ENCODE measurements at places on chromosomes 13 and 19.
A peak's percentile ranks its signal among the peaks of the same experiment; 100 is the strongest.

- peak; percentile 64 for DNase-seq
Observed at GRCh38 chr13:35599384-35599783, 122.9 kb upstream of the MAB21L1 start.

DNA sequence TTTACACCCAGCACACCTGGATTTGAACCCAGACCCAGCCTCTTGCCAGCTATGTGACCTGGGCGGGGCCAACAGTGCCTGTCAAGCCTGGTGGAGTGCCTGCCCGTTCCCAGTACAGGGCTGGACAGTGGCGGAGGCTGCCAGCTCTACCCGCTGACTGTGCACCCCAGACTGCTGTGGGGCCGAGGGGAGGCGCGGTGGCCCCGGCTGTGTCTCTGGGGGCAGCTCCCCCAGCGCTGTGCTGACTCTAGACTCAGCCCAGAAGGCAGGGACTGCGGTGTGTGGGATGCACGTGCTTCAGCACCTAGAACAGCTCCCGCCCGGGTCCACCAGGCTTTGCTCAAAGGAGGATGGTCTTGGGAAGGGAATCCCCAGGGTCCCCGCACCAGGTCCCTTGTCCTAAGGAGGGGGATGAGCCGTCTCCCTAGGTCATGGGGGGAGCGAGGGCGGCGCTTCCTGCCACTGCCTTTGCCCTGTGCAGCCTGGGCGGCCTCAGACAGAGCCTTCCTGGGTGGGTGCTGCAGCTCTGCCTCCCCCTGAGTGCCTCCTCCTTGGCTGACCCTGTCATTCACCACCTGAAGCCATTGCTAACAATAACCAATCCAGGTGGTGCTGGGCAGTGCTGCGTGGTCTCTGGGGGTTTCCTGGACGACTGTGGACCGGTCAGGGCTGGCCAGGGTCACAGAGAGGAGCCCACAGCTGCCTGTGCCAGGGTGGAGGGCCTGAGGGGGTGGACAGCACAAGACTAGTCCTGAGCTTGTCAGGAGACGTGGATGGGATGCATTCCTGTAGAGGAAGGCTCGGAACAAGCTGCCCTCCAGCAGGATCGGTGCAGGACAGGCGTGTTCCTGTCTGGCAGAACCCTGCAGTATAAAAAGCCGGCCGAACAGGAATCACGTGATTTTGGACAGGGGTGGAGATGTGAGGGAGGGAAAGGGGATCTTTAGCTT is 18.6 kb downstream of the TMEM255B start:
- no peak for DNase-seq

GRCh38 chr13:92418818-92419412 is 807.7 kb upstream of the GPC6 start:
- no peak for DNase-seq

DNA sequence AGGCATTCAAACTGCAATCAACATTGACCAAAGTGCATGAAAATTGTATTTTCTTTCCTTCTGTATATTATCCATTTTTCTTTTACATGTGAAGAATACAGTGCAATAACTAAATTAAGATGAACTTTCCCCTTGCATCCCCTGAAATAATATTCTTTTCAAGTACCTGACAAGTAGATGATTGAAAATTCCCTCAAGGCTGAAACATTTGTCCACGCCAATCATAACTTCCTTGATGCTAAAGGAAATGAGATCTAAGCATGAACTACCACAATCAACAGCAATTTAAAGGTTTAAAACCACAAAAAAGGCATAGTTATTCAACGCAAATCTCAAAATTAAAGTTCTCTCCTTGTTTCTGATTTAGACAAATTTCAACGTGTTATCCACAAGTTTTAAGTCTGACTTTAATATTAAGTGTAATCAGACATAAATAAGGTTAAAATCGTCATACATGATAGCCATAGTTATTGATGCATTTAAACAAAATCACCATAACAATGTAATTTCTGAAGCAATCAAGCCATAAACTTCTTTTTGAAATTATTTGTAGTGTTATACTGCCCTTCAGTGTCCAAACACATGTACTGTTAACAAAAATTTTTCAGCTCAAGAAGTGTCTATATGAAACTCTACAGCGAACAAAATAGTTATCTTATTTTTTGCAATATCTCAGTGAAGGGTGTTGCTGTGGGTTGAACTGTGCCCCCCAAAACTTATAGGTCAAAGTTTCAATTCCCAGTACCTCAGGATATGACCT is 169.5 kb downstream of the DCLK1 start:
- DNase-seq: no peak

DNA sequence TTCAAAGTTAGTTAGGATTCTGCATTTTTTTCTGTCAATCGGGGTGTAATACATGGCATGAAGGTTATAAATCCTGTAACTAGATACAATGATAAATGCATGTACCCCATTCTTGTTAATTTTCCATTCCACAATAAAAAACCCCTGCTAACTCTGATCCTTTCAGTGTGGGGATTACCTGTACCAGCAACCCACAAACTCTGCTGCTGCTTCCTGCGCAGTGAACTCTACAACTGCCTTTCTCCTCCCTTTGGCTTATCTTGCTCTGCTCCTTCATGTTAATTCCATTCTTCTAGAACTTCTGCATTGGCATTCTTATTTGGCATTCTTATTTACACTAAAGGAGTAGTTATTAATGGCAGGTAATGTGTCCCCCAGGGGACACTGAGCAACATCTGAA is 273.1 kb downstream of the KLF12 start:
- no peak for DNase-seq

- DNase-seq: no peak
Observed at GRCh38 chr13:79722885-79723445, 242.0 kb downstream of the NDFIP2 start.

DNA sequence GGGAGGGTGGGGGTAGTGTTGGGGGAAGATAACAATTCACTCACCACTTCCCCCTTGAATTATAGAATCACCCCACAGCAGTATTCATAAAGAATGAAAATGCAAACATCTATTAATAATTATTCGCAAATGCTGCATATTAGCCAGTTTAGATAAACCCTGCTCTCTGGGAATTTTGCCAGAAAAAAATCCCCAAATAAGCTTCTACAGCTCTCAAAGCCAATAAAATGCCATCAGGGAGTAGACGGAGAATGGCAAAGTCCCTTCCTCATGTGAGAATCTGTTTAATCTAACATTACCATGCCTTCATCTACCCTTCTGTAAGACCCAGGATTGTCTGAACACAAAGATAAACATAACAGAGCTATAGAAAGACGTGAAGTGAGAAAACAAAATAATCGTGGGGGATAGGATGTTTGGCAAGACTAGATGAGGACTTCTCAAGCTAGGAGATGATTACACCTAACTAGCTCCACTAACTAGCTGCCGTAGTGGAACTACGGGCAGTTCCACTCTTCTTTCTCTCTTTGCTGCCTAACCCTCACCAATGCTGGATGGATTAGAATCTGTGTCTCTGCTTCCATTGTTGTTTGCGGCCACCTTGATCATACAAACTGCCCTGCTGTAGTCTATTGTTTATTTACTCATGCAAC is 32.4 kb upstream of the CACNA1A start:
- no peak for DNase-seq

DNA sequence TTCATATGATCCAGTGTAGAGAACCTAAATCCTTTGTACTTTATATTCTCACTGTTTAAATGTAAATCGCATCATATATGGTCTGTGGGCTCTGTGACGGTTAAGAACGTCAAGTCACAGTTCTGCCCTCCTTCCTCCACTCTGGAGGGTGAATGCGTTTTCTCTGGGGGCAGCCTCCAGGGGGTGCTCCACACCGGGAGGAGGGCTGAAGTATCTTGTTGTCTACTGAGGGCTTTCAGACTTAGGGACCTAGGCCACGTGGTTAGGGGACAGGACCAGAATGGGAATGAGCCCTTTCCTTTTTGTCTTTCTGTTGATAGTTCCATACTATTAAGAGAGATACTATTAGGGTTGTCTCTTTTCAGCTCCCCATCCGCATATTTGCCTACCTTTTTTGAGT is 504.9 kb downstream of the FGF9 start:
- no peak for DNase-seq

- no peak for DNase-seq
Observed at GRCh38 chr19:14114439-14114838, 3.1 kb downstream of the PRKACA start.

DNA sequence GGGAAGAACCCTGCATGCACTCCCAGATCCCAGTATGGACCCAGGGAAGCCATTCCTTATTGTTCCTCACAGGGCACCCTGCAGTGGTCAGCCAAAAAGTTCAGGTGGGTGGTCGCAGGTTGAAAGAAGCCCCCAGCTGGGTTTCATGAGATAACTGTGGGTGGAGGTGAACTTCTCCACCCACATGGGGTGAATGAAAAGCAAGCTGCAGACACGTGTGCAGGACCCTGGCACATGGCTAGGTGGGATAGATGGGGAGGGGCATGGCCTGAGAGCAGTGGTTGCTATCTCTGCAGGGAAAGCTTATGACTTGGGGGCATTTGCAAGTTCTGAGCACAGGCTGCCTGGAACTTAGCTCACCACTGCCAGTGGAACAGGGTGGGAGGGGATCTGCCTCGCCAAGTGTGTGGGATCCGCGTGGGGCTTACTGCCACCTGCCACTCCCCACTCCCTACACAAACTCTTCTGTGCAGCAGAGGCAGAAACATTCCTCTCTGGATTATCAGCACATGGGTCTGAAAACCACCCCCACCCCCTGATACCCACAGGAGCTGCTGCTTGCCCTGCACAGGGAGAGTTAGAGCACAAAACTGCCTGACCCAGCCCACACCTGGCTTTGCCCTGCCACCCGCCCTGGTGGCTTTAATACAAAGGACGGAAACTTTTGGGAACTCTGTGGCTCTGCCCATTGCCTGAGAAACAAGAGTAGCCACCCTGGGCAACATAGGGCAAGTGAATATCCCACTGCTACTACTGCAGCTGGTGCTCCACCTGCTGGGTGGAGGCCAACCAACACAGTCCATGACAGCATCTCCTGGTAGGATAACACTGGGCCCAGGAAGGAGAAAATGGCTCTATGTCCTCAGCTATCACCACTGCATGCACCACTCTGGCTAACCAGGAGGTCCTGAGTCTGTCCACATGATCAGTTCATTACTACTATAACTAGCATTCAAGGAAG is 24.4 kb downstream of the PLA2G4C start:
- DNase-seq: peak; percentile 58

DNA sequence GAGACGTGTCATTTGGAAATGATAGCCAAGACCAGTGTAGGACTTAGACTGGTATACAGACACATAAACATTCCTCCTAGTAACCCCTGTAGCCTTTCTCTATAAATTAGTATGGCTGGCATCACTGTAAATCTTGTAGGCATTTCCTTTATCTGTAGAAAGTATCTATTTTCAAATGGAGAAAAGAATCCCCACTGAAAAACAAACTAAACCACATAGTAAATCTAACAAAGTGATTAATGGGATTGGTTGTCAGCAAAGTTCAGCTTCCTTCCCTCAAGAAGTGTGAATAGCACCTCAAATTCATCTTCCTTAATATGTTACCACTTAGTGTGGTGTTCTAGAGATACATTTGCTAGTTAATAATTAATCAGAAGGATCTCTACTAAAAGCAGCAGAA is 119.4 kb upstream of the NBEA start:
- DNase-seq: no peak

DNA sequence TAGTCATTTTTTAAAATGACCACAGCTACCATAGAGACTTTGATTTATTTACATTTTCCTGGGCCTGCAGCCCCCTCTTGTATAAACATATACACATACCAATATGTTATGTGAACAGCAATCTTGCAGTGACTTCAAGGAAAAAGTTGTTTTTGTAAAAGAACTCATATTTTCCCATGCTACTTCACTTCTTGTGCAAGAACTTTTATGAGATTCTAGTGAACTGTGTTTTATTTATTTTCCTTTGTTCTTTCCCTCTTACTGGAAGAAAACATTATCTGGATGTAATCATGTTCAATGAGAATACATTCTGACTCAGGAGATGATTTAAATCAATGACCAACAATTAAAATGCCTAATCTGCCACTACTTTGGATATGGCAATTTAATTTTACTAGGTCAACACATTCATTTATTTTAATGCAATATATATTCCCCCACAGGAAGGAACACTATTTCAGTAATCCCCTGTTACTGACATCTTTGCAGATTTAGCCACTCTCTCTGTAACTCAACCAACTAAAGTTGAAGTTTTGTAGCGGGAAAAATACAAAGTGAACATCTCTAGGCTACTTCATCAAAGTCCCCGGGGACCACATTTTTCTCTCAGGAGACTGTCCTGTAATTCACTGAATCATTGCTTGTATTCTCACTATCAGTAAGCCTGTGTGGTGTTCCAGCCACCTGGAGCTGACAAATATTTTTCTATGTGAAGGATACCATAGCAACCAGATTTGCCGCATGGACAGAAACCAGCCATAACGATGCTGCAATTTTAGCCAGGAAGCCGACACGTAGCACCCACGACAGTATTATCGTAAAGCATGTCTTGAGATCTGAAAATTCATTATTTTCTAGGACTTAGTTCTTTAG is 90.5 kb downstream of the STARD13 start:
- DNase-seq: no peak

DNA sequence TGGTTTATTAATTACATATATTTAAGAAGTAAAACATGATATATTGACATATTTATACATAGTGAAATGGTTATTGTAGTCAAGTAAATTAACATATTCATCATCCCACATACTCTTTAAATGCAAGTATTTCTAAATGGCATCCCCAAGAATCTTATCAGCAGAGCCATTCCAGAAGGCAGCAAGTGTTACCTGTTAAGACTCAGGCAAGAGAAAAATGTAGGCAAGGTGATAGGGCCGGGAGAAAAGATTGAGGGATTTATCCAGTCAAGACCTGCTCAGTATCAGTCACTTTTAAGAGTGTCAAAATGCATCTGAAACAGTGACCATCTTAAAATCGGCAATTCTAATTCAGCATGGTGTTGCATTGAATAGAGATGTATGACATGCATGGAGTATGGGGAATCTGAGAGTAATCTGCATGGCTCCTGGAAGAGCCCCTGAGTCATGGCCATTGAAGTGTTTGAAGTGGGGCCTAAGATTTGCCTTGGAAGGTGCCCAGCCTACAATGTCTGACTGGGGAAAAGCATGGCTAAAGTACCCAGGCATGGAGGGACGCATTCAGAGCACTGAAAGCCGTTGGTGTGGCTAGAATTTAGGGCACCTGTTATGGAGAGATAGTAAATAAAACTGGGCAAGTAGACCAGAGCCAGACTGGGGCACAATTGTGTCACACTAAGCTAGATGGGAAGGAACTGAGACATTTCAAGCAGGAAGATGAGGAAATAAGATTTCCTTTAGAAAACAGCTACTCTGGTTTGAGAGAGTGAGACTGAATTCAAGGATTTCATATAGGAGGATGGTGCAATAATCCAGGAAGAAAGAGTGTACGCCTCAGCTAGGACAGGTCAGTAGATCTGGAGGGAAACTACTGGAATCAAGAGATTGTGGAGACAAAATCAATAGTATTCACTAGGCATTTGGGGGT is 25.0 kb upstream of the C1QTNF9B start:
- no peak for DNase-seq

- no peak for DNase-seq
Observed at GRCh38 chr19:955803-956765, 28.1 kb upstream of the WDR18 start.

DNA sequence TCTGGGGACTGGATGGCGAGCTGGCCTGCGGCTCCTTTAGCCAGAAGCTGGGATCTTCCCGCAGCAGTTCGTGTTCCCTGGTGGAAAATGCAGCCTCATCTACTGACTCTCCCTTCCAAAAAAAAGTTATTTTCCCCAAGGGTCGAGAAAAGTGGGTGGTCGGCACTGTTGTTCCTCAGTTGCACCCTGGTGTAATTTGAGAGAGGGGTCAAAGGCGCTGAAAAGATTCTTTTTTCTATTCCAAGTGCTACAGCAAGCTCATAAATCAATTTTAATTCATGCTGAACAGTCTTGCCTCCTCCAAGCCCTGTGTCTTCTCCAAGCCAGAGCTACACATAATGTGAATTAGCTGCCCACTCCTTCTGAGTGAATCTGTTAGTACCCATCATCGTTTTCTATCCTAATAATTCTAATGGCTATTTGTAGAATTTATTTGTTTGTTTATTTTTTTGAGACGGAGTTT is 774 bp downstream of the SLC25A15 start:
- DNase-seq: no peak
